ENCODE measurements at places on chromosomes 12 and 14.
A peak's percentile ranks its signal among the peaks of the same experiment; 100 is the strongest.

- DNase-seq = no peak
These were observed 19.7 kb upstream of the GRIP1 start for GRCh38 chr12:66698558-66698957.

- DNase-seq = no peak
These were observed 148.4 kb upstream of the FKBP4 start for GRCh38 chr12:2646341-2646740.

DNA sequence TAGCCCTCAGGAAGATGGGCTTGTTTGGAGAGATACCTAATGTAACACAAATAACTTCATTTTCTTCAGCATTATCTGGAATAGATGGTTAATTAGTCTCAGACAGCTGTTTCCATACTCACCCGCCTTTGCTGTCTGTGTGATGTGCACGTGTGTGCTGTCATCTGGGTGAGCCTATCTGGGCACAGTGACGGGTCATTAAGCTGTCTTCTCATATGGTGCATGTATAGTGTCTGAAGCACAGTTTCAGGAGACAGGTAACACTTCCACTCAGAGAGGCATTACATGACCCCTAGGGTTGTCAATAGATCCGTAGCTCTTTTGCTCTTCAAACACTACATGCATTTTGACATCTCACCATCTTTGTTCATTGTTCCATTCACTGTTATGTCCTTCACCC, 493.3 kb downstream of the APAF1 start:
- no peak for DNase-seq

DNA sequence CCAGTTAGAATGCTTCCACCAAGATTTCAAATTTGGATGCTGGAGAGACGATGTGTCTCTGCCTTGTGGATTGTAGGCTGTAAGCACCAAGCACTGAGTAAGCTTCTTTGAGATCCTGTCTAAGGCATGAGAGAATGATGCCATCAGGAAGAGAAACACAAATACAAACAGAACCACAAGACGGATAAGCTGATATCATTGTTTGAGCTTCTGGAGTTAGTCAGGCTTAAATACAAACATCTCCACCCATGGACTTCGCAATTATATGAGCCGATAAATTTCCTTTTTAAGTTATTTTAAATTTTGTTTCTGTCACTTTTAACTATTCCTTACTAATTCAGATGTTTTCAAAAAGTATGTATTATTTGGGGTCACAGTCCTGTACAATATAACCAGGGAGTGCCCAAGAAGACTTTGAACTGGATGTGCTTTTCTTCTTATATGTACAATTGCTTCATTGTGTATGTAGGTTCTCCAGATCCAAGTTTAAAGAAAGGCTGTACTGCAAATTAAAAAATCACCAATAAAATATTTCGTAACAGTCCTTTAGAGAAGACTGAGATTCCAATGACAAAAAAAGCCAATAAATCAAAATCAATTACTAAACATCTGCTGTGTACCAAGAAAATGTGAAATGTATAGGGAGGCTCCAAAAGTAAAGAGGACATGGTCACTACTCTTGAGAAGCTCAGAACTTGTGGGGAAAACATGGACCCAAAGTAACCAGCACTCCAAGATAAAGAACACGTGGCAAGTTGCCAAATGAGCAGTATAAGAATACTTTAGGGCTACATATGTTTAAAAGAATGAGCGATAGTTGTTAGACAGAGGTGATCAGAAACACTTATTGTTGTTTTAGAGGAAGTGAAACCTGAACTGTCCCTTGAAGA, 274.1 kb downstream of the ADAMTS20 start:
- peak; percentile 44 for DNase-seq

- no peak for DNase-seq
These were observed 40.3 kb upstream of the NTF3 start for GRCh38 chr12:5391653-5392052.

DNA sequence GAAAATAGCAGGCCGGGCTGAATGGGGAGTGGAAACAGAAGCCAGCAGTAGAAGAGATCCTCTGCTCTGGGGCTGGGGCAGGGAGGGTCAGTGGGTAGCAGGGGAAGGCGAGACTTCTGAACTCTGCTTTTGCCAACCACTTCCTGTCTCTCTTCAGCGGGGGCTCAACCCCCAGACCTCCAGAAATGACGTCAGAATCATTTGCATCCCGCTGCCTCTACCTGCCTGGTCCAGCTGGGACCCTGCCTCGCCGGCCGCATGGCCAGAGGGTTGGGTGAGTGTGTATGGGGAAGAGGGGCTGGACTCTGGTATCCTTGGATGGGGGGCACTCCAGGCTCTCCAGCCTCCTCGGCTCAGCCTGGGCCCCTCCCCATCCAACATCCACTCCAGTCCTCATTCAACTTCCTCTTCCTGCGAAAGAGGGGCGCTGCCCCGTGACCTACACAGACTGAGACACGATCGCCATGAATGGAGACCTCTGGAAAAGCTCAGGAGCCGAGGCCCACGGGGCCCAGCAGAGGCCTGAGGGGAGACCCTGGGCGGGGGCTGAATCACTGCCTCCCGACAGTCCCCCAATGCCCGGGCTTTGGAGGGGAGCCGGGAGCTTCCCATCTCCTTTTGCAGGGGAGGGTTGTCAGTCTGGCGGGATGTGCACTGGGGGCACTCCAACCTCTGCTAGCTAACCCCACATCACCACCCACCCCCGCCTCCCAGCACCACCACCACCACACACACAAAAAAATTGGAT, 458 bp upstream of the HOXC4 start:
- DNase-seq = peak; percentile 80

DNA sequence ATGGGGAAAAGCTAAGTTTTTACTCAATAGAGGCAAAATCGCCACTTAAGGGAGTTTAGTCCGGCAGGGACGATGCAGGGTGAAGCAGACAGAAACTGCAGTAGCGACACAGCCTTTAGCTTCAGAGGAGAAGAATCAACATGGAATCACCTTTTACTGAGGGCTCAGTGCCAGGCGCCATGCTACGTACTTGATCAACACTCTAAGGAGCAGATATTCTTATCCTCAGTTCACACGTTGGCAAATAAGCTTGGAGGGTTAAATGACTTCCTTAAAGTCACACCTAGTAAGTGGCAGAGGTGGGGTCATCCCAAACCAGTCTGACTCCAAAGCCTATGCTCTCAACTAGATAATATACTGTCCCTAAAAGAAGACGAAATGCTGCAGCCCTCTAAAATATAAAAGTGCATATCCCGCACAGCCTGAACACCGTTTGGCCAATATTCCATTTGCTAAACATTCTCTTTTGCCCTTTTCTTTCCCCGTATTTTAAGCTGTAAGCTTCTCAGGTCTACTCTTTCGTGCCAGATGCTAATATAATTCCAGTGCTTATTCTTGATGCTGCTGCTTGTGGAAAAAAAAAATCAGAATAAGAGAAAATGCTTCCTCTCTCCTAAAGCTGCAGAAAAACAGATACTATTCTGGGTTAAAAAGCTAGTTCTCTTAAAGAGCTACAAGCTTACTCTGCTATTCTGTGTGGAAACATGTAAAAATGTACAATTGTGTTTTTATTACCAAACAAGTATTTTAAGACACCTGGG, 10.9 kb downstream of the CCDC92 start:
- DNase-seq = no peak

- no peak for DNase-seq
These were observed 24.7 kb downstream of the RTRAF start for GRCh38 chr14:52013984-52014600.
